Activated CD4-positive, alpha-beta T cell treated with anti-CD3 and anti-CD28 coated beads, Interleukin-2, amount 50 U/mL, for 24 hours (primary cell): ENCODE measurements at places on chromosomes 4 and X.

- DNase-seq: peak; percentile 9
These were observed 23.5 kb downstream of the NDP start for GRCh38 chrX:43949669-43950068.

DNA sequence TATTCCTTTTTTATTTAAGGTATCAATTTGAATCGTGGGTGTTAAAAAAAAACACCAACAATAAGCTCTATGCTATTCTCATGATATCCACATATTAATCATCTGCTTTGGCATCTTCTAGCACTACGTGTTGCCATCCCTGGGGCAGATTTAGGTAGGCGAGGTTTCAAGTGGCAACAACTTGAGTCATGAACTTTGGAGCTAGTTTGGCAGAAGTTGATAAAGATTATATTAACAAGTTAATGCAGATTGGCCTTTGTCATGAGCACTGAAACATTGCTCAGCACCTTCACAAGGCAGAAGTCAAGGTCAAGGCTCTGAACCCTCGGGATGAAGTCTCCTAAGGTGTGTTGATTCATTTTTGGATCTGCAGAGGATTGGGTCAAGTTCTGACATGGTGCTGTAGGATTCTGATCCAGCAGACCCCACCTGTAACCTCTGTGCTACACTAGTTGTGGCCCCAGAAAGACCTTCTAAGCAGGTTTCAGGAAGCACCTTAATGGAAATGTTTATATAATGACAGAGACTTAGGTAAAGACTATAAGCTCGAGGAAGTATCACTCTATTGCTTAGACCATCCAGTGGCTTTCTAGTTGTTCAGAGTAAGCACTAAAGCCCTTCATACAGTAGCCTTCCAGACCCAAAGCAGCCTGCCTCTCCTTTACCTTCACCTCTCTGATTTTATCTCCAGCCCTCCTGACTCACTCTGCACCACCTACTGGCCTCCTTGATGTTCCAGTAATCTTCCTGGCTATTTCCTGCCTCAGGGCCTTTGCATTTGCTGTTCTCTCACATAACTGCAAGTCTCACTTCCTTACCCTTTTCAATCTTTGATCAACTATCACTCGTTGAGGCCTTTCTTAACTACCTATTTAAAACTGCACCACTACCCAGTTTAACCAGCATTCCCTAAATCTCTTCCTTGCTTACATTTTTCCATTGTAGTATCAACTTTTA lies 117.0 kb upstream of the SLC4A4 start:
- no peak for DNase-seq

- DNase-seq: no peak
These were observed 47.9 kb downstream of the TLR10 start for GRCh38 chr4:38734911-38735310.

DNA sequence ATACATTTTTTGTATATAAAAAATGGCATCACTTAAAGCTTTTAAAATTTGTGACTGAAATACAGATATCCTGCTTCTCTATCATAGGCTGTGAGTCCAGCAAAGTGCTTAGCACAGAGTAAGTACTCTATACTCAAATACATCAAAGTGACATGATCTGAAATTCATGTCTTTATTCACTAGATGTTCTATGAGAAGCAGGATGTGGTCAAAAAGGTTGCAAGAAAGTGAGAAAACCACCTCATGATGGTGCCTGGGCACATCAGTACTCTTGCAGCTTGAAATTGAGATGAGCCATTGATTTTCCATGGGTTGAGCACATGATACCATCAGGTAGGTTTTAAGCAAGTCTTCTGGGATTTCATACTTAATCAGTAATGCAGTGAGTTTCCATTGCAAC lies 20.4 kb upstream of the SFRP2 start:
- DNase-seq: peak; percentile 46

GRCh38 chr4:93983140-93983539 lies 154.6 kb downstream of the ATOH1 start:
- DNase-seq: no peak

- no peak for DNase-seq
These were observed 8.1 kb downstream of the POU4F2 start for GRCh38 chr4:146646593-146647325.

GRCh38 chrX:19585332-19586082 lies 70.2 kb upstream of the MAP3K15 start:
- no peak for DNase-seq

DNA sequence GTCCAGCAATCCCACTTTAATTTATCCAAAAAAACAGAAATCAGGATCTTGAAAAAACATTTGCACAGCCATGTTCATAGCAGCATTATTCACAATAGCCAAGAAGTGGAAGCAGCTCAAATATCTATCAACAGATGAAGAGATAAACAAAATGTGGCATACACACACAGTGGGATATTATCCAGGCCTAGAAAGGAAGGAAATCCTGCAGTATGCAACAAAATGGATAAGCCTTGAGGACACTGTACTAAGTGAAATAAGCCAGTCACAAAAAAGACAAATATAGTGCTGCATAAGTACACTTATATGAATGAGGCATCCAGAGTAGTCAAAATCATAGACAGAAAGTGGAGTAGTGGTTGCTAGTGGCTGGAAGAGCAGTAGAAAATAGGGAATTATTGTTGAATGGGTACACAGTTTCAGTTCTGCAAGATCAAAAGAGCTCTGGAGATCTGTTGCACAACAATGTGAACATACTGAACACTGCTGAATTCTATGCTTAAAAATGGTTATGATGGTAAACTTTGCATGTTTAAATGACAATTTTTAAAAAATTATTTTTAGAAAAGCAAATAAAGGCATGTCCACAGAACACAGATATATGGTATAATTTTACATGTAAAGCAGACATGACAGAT lies 25.6 kb downstream of the CHM start:
- no peak for DNase-seq

DNA sequence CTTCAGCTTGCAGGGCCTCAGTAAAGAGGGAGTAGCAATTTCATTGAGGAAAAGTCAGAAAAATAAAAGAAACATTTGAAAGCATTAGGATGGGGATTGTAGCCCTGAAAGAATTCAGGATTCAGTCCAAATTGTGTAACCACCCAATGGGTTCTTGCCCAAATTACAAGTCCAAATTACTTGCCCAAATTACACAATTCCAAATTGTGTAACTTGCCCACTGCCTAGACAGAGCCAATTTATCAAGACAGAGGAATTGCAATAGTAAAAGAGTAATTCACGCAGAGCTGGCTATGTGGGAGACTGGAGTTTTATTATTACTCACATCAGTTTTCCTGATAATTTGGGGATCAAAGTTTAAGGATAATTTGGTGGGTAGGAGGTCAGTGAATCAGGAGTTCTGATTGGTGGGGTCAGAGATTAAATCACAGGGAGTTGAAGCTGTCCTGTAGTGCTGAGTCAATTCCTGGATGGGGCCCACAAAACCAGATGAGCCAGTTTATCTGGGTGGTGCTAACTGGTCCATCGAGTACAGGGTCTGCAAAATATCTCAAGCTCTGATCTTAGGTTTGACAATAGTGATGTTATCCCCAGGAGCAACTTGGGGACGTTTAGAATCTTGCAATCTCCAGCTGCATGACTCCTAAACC lies 18.1 kb upstream of the PAGE5 start:
- DNase-seq: no peak
